Mucosa of gallbladder (tissue), 1 donor: ENCODE measurements at places on chromosomes 12 and 14.

DNA sequence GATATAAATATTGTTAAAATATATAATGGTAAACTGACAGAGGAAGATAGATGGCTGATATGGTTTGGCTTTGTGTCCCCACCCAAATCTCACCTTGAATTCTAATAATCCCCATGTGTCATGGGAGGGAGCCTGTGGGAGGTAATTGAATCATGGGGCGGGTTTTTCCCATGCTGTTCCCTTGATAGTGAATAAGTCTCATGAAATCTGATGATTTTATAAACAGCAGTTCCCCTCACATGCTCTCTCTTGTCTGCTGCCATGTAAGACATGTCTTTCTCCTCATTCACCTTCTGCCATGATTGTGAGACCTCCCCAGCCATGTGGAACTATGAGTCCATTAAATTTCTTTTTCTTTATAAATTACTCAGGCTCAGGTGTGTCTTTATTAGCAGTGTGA is 46.3 kb downstream of the PTCSC3 start:
- DNase-seq: no peak

DNA sequence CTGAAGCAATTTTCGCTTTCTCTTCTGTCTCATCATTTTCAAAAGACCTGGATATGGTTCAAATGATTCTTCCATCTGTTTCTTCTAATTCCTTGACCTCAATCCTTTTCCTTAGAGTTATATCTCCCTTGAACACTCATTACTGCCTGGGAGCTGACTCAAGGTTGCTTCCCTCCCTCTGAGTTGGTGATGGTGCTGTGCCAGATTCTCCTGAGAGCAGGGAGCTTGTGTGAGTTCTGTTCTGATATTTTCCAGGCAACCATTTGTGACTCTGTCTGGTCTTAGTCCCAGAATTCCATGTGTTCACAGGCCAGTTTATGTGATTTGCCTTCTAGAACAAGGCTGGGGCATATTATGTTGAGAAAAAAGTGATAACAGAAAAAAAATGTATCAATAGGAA is 505.1 kb upstream of the SYT1 start:
- DNase-seq: peak; percentile 17

DNA sequence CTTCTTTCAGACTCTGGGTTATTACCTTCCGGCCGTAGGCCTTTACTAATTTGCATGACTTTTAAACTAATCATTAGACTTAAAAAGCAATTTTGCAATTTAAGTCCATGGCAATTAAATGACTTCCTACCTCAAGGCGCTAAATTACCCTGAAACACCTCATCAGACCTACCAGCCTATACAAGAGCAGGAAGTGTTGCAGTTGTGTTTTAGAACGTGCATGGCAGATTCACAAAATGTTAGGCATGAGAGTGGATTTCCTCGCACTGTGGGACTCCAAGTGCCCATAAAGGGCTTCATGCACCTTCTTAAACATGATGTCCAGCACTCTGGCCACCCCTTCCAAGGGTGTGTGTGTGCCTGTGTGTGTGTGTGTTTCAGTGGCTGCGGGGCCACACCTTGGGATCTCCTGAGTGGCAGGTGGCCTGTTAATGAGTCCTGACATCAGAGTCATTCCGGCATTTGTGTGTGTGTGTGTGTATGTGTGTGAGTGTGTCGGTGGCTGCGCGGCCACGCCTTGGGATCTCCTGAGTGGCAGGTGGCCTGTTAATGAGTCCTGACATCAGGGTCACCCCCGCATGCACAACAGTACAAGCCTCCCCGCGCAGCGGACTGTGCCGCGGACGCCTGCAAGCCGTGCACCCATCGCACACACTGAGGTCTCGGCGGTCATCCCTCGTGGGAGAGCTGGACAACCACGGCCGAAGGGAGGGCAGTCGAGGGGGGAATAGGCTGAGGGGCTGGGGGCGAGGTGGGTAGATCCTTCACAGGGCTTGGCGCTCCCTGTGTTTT is 900 bp downstream of the C2CD5 start:
- DNase-seq: peak; percentile 74

DNA sequence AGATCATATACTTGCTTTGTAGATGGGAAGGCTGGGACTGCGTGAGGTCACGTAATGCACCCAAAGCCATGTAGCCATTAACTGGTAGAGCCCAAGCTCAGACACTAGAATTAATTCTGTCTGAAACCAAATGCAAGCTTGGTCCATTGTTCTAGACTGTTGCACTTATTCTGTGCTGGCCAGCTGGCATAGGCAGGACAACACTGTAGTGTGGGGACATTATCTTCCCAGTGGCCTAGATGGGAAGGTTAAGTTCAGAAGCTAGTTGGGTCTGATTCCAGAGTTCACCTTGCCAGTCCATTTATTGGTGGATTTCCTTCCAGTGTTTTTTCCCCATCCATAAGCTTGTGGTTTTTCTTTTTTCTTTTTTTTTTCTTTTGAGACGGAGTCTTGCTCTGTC is 39.1 kb downstream of the KLC1 start:
- no peak for DNase-seq

GRCh38 chr14:100488057-100488456 is 99.2 kb downstream of the BEGAIN start:
- no peak for DNase-seq

DNA sequence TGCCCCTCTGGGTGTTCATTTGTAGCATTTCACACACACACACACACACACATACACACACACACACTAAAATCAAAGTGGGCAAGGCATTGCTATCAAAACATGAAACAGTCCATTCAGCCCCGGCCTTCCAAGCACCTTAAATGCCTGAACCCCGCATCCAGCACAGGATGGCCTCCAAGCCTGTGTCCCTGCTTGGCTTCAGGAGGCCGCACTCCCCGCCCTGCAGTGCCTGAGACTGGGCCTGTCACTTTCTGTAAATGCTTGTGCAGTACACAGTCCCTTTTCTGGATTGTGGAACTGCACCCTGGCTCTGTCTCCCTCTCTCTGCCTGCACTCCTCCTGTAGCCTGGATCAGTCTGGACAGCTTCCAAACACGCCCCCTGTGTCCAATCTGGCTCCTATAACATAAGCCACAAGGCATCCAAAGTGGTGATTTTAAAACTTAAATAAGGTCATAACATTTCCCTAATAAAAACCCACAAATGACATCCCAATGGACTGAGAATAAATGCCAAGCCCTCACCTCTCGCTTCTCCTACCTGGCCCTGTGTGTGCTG is 972.2 kb upstream of the TMEM132C start:
- no peak for DNase-seq

GRCh38 chr12:41073633-41074472 is 114.3 kb upstream of the PDZRN4 start:
- DNase-seq: no peak

DNA sequence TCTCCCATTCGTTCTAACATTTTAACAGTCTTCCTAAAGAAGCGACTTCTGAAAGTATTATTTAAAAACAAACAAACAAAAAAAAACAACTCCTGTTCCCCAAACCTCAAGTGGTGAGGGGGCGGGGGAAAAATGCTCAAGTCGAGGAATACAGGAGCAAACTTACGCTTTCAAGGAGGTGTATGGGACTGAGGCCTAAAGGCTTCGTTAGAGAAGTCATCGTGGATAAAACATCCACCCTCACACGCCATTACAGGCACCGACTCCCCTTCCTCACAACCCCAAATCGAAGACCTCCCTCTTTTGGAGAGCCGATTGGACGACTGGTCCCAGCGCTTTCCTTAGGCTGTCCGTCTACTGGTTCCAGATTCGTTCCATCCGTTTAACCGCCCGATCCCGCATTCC is 693 bp downstream of the CBX5 start:
- no peak for DNase-seq

DNA sequence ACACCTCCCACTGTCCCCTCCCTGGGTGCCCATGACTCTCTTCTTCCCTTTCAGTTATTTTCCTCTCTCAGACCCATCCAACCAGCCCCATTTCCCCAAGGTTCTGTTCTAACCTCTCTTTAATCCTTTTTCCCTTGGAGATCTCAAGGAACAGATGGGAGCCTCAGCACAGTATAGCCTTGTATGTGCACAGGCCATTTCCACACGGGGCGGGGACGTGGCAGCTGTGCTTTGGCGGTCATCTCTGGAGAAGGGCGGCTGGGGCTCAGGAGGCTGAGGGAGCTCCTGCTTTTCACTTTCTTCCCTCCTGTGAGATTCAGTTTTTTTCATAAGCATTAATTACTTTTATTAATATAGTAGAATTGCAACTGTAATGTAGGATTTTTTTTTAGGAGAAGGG is 212.2 kb downstream of the ZFP36L1 start:
- no peak for DNase-seq

DNA sequence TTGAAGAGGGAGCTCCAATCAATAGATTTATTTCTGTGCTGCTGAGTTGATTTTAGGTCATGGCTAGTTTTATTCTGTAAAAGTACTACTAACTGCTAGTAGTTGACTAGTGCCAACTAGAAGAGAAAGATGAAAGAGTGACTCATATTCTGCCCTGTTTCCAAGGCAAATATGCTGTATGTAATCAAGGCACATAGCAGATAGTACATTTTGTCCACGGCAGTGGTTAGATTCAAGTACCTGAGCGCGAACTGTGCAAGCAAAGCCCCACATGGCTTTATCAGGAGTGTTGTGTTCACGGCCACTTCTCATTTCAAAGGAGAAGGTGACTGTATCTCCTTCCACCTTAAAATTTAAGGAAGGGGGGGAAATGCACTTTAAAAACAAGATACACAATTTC is 126.8 kb downstream of the TRAFD1 start:
- no peak for DNase-seq

- DNase-seq: no peak
Observed at GRCh38 chr12:114687802-114688201, 3.8 kb upstream of the TBX3 start.

DNA sequence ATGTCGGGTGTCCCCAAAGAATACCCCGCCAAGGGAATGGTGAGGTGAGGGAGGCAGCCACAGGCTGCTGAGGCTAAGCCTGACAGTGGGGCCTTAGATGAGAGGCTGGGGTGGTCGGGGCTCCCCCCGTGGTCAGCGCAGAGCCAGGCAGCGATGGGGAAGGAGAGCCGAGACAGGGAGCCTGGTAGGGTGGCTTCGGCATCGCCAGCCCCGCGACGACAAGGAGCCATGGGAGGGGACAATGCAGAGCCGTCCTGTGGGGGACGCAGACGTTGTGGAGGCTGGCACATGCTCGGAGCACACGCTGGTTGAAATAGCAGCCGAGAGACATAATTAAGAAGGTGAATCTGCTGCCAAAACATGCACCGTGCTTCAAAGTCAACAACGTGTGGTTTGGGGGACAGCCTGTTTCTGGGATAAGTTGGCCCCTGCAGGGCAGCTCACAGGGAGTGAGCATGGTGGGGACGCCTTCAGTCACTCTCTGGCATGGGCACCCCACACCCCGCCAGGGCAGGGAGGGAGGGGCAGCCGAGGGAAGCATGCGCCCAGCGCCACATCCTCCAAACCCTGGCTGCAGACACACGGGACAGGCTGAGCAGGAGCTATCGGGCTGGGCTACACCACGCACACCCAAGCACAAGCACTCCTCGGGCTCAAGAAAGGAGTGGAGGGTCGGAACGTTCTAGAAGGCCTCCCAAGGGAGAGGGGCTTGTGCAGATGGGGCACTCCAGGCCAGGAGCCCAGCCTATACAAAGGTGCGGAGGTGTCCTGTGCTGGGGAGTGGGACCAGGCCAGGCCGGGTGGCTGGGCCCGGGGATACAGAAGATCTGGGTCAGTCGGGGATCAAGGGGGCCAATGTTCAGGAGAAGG is 66.6 kb upstream of the C14orf180 start:
- DNase-seq: no peak

- no peak for DNase-seq
Observed at GRCh38 chr14:52351233-52352060, 37.3 kb downstream of the PTGER2 start.

- DNase-seq: no peak
Observed at GRCh38 chr14:89444516-89445125, 27.6 kb upstream of the FOXN3 start.

DNA sequence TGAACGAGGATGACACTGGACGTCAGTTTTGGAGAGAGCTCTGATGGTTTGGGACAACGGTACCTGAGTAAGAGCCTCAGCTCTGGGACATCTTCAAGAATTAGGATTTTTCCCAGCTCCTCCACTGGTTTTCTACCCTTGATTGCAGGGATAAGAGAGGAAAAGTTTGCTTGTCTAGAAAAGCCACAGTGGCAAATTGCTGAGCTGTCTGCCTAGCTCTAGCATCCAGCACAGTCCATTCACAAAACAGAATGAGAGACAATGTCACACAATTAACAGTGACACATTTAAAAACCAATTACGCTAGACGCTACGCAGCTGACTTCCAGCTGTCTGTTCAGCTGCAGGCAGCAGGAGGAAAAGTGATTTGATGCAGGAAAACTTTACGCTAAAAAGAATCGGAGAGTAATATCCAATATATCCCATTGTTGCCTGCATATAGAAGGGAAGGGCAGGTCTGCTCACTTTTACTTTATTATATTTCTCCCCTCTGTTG is 168.1 kb upstream of the PRICKLE1 start:
- no peak for DNase-seq

GRCh38 chr12:482061-482460 is 22.3 kb downstream of the B4GALNT3 start:
- DNase-seq: no peak

- no peak for DNase-seq
Observed at GRCh38 chr12:114895827-114896226, 211.9 kb upstream of the TBX3 start.

- DNase-seq: no peak
Observed at GRCh38 chr12:549476-550082, 89.8 kb downstream of the B4GALNT3 start.

GRCh38 chr12:116106870-116107269 is 170.6 kb downstream of the MED13L start:
- DNase-seq: no peak

GRCh38 chr14:61379639-61380184 is 58.3 kb downstream of the PRKCH start:
- no peak for DNase-seq

DNA sequence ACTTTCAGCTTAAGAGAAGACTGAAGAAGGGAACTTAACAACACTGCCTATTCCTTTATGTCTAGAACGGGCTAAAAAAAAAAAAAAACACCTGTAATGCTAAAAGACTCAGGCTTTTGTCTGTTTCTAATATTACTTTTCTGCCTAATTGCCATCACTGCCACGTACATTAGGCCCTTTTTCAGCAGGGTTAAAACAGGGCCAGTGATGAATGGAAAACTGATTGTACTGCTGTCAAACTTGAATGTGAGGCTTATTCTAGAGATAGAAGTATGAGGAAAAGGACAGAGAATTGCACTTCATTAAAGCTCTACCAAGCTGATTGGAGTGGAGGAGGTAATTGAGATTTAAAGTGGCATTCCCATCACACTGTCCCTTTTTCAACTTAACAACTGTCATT is 535.8 kb downstream of the PRKD1 start:
- DNase-seq: no peak

DNA sequence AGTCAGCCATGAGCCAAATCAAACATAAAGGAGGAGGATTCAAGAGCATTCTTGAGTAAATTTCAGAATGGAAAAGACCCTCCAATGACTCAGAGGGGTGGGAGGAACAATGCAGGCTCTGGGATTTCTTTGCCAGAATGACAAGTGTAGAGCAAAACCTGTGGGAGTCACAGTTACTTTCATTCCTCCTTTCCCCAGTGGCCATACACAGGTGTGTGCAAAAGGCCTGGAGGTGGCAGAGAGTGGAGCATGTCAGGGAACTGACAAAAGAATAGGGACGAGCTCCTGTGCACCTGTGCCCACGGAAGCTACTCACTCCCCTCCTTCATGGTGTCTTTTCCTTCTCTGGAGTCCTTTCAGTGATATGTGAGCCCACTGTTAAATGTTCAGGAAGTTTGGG is 9.4 kb upstream of the CIPC start:
- no peak for DNase-seq

GRCh38 chr14:80434574-80435321 is 223.4 kb upstream of the DIO2 start:
- no peak for DNase-seq

- no peak for DNase-seq
Observed at GRCh38 chr12:24617471-24617870, 331.4 kb downstream of the BCAT1 start.
